GM19239 (cell line): ENCODE measurements at places on chromosomes 7 and 10.

DNA sequence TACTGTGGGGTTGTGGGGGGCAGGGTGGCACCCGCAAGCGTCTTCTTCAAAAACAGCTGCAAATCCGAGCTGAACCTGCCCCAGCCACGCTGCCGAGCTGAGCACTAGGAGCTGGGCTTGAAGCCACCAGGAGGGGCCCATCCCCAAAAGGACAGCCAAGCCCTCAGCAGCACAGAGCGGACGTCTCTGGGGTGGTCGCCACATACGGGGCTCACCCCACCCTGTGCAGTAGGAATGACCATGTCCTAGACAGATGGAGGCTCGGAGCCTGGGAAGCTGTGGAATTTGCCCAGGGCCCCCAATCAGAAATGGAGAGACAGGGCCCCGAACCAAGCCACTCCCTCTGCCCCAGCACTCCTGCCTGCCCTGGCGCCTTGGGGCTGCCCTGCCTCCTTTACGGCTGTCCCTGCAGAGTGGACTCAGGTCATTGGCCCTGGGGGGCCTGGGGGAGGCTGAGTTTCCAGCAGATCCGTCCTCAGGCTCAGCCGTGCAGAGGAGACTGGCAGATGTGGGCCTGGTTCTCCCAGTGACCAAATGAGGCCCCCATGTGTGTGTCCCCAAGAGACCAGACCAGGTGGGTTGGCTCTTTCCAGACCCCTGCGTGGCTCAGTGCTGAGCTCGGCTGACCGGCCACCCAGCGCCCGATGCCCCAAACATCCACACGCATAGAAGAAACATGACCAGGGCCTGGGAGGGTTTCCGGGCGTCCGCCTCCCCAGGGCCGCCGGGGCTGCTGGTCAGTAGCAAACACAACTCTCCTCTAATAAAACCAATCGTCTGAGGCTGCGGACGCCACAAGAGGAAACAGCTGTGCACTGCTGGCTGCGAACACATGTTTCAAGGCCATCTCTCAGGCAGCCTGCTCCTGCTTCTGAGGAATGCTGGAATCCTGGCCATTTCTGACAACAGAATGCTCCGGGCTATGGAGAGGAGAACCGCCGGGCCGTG is 54.9 kb downstream of the PDGFA start:
- no peak for DNase-seq

DNA sequence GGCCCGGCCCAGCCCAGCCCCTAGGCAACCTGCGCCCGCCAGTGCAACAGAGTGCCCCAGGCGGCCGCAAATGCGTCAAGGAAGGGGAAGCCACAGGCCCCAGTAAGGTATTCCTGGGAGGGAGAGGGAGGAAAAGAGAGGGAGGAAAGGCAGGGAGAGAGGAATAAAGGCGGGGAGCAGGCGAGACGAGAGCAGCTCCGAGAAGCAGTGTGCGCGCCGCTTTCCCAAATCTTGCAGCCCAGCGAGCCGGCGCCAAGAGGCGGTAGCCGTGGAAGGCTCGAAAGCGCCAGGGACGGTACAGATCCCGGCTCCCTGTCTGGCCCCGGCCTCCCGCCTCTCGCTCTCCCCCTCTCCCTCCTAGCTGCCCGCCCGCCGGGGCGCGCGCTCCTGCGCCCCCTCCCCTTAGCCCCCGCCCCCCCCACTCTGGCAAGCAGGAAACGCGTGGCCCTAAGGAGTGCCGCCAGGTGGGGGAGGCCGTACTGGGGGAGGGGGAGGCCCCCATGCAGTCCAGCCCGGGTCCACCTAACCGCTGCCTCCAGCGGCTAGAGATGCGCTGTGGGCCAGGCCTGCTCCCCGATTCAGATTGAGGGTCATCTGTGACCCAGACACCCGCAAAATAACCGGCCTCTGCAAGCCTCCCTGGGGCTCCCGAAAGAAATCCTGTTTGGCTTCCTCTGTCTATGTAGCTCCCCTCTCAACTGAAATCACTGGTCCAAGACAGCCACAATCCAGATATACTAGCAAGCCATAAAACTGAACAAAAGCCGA is 4.3 kb downstream of the HOXA10 start:
- DNase-seq = no peak

GRCh38 chr7:148982654-148983199 is 45.6 kb downstream of the PDIA4 start:
- DNase-seq = no peak

DNA sequence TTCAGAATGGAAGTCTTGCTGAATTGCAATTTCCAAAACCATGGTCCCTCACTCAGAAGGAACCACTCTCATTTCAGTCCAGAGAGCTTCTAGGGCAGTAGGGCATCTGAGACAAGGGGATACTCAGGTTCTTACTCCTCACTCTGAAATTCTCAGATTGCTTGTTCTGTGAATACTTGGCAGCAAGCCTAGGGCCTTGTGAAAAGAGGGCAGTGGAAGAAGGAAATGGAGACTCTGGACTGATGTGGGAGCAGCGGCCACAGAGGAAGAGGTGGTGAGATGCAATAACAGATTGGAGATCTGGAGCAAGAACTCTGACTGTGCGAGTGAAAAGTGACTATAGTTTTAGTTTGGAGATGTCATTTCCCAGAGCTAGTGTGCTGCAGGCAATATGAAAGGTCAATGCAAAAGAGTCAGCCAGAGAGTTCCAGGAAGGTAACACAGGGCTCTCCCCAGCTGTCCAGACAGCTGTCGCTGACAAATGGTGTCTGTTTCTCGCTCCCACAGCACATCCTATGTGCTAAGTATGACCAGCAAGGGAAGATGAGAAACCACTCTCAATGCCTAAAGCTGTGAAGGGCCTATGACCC is 291.6 kb upstream of the KIAA1217 start:
- DNase-seq = no peak

DNA sequence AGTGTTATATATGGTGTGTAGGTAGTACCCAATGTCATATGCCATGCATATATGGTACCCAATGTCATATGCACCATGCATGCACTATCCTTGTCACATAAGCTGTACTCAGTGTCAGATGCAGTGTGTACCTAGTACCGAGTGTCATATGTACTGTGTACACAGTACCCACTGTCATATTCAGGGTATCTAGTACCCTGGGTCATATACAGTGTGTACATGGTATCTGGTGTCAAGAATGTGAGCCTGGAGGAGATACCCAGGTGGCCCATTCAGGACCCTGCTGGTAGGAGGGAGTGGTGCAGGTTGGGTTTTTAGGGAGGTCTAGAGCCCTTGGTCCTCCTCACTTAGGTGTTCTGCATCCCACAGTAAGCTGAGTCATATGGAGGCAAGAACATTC is 1.8 kb downstream of the ZMYND11 start:
- peak; percentile 19 for DNase-seq

DNA sequence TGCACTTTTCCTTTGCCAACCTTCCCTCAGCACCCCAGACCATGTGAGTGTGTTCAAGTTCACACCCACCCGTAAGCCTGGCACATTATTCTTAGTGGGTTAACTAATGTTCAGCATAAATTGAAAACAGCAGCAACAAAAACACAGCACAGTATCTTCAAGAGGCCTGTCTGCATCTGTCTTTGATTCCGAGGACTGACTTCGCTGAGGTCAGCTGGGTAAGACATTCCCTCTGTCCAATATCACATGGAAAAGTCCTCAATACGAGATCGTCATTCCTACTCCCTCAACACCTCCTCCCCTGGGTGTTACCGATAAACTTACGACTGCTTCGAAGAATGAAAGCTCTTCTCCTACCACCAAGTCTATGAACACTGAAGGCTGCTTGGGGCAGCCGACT is 218.8 kb downstream of the SFMBT2 start:
- DNase-seq = no peak
